ENCODE measurements at places on chromosomes 3 and 15. TPM values are rescaled to one million over a fixed set of nuclear protein-coding genes. Genes with fewer than 3 reads are reported as not detected.

ECE2 gene
- polyA plus RNA-seq = not detected

CPA3 gene
- polyA plus RNA-seq = not detected

SLC9A9 gene
- 9.1 TPM for polyA plus RNA-seq

ONECUT1 gene
- not detected for polyA plus RNA-seq

SPESP1 gene
- 1.3 TPM for polyA plus RNA-seq

CLRN1 gene
- not detected for polyA plus RNA-seq

SV2B gene
- 0.01 TPM for polyA plus RNA-seq

TRPC1 gene
- polyA plus RNA-seq = 0.45 TPM

DLEC1 gene
- polyA plus RNA-seq = 0.28 TPM

ANKUB1 gene
- not detected for polyA plus RNA-seq

AMIGO3 gene
- 1.5 TPM for polyA plus RNA-seq

GOLGA6D gene
- polyA plus RNA-seq = not detected

NANOGP8 gene
- polyA plus RNA-seq = not detected

SLC28A1 gene
- not detected for polyA plus RNA-seq

PIGZ gene
- polyA plus RNA-seq = 2.1 TPM

ABI3BP gene
- polyA plus RNA-seq = not detected

WDR49 gene
- not detected for polyA plus RNA-seq

PPP1R14D gene
- 0.56 TPM for polyA plus RNA-seq

SLC24A5 gene
- not detected for polyA plus RNA-seq

BUB1B gene
- polyA plus RNA-seq = 0.55 TPM

ABHD6 gene
- 11.0 TPM for polyA plus RNA-seq

PLA2G4D gene
- not detected for polyA plus RNA-seq

GLDN gene
- not detected for polyA plus RNA-seq

SLC2A2 gene
- polyA plus RNA-seq = not detected

CCDC191 gene
- polyA plus RNA-seq = 13.3 TPM

RTF1 gene
- 39.2 TPM for polyA plus RNA-seq

GXYLT2 gene
- polyA plus RNA-seq = not detected

ROBO1 gene
- 2.3 TPM for polyA plus RNA-seq

CSTA gene
- polyA plus RNA-seq = not detected

LRRC15 gene
- not detected for polyA plus RNA-seq

TGM4 gene
- 0.06 TPM for polyA plus RNA-seq

CHDH gene
- polyA plus RNA-seq = 0.45 TPM

BCHE gene
- not detected for polyA plus RNA-seq

ATP13A4 gene
- 0.85 TPM for polyA plus RNA-seq

GOLGA6L2 gene
- not detected for polyA plus RNA-seq

SLC27A2 gene
- 0.83 TPM for polyA plus RNA-seq

GABRB3 gene
- polyA plus RNA-seq = not detected

CGNL1 gene
- 0.16 TPM for polyA plus RNA-seq

KNG1 gene
- polyA plus RNA-seq = not detected

MTHFS gene
- polyA plus RNA-seq = 61.3 TPM

CD276 gene
- polyA plus RNA-seq = not detected

C3orf70 gene
- 0.10 TPM for polyA plus RNA-seq
